ENCODE measurements at places on chromosomes 12 and 14.

- DNase-seq, result no peak
These were observed 6.4 kb downstream of the APOLD1 start for GRCh38 chr12:12791756-12792369.

GRCh38 chr12:123516216-123516780, 17.2 kb downstream of the RILPL1 start:
- DNase-seq, result no peak

- no peak for DNase-seq
These were observed 149.1 kb downstream of the KLHL28 start for GRCh38 chr14:44812672-44813071.

- no peak for DNase-seq
These were observed 78.1 kb upstream of the PELI2 start for GRCh38 chr14:56040121-56040520.

DNA sequence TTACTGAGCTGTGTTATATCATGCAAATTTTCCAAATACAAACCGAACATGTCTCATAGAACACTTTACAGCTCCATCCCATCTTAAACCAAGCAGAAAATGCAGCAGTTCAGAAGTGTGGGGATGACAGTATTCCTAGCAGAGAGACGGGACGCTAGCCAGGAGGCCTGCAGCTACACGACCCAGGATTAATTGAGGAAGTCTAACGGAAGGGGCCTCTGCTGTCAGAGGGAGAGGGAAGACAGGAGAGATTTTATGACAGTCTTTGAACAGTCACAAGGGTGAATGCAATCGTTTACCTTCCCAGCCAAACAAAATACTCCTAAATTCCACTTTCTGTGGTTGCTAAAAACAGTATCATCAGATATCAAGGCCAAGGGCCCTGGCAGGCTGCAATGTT, 261.9 kb downstream of the TMEM132D start:
- no peak for DNase-seq

DNA sequence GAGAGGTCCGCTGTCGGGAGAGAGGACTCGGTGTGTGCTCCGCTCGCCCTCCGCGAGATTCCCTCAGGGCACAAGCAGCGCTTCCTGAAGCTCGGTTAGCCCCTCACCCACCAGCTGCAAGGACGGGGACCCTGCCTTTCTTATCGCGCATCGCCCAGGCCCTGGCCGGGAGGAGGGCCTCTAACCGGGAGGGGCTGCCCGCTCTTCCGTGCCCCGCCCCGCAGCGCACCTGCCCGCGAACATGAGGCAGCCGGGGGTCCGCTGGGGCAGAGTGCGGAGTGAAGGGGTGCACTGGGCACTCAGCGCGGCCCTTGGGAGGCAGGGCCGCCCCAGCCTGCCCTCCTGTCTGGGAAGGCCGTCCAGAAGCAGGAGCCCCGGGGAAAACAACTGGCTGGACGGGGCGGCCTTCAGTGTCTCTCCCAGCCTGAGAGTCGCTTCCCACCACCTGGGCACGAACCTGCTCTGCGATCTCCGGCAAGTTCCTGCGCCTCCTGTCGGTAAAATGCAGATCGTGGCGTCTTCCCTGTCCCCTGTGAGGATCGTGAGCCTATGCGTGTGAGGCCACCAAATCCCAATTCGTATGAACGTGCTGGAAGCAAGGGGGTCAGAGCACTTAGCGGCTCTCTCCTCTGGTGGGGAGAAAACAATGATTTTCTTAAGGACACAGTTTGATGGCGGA, 28.0 kb upstream of the ADIPOR2 start:
- no peak for DNase-seq
